AG04450 (cell line): ENCODE measurements at places on chromosomes 4 and X.

GRCh38 chrX:106894392-106894909, 8.7 kb downstream of the RIPPLY1 start:
- DNase-seq = peak; percentile 30

GRCh38 chr4:181528570-181529184, 714.5 kb upstream of the TENM3 start:
- DNase-seq = peak; percentile 45

GRCh38 chrX:101462892-101463291, 22.4 kb upstream of the ARMCX4 start:
- DNase-seq = no peak

GRCh38 chr4:170875868-170876267, 786.1 kb upstream of the AADAT start:
- DNase-seq = no peak

GRCh38 chr4:119537586-119537985, 91.0 kb downstream of the PDE5A start:
- DNase-seq = no peak

DNA sequence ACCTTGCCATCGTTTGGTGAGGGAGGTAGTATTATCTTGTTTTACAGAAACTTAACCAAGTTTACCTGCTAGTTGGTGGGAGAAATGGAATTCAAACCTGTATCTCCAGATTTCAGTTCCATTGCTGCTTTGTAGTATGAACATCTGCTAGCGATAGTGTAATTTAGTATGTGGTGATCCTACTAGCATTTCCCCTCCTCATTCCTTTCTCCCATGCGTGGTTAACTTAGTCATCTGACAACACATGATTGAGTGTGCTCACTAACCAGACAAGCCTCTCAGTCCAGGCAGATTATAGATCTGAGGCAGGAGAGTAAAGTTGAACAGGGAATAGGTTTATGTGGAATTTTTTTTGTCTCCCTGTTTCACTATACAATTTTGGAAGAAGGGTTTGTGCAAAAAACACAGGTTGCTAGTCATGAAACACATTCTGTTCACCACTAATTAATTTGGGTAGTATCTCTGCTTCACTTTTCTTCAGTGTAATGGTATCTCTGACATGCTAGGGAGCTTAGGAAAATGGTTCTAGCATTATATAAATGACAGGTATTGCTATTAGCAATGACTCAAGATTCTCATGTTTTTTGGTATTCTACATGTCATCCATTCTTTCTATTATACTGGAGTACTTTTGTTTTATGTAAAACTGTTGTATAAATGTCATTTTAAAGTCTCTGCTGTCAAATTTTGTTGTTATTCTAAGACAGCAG, 21.7 kb downstream of the RBPJ start:
- DNase-seq = peak; percentile 75

GRCh38 chr4:28248269-28248668, 1387.6 kb downstream of the STIM2 start:
- no peak for DNase-seq

- DNase-seq = no peak
These were observed 419.8 kb upstream of the AMOT start for GRCh38 chrX:113260474-113260873.

- no peak for DNase-seq
These were observed 111.4 kb downstream of the MAD2L1 start for GRCh38 chr4:119955256-119955655.

GRCh38 chrX:44873415-44874276, 658 bp downstream of the KDM6A start:
- DNase-seq = no peak

DNA sequence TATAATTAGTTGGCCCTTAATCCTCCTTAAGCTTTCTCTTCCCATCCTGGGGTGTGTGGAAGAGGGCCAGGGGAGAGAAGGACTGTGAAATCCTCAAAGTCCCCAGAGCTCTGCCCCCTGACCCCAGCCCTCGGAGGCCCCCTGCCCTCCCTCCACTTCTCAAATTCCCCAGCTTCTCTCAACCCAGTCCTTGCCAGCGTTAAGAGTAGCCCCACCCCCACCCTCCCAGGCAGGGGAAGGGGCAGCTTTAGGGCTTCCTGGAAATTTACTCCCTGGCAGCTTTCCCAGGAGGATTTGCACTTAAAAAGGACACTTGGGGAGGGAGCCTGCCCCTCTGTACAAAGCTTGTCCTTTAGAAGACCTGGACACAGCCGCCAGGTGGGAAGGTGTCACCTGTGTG, 11.8 kb upstream of the CD40LG start:
- DNase-seq = no peak

DNA sequence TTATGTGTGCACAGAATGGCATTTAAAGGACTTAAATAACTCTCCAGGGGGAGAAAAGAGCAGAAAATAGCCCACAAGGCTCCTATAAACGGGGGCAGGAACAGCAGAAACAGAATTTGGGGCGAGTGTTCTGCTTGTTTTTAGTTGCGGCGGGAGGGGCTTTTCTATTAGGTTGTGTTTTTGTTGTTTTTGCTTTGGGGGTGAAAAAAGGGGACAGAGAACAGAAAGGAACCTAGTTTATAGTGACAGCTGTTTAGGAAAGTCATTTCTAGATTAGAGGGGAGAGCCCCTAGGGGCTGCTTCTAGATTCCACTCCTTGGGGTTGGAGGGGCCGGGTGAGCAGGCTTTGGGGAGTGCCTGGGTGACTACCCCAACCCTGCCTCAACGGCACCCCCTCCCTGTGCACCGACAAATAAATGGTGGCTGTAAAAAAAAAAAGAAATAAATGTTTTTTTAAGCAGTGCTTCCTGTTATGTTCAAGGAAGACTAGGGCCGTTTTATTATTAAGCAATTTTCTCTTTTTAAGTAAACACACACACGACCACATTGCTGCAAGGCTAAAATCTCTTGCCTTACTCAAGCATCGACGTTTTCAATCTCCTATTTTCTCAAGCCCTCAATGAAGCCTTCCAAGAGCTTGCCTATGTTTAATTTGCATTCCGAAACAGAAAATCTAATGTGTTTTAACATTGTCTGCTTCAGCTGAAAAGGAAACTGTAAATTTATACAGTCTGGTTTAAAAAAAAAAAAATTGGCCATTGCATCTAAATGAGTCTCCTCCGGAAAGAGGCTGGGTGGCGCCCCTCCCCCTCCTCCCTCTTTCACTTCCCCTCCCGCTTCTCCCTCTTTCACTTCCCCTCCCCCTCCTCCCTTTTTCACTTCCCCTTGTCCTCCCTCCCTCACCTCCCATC, 123.3 kb upstream of the TBL1X start:
- no peak for DNase-seq

DNA sequence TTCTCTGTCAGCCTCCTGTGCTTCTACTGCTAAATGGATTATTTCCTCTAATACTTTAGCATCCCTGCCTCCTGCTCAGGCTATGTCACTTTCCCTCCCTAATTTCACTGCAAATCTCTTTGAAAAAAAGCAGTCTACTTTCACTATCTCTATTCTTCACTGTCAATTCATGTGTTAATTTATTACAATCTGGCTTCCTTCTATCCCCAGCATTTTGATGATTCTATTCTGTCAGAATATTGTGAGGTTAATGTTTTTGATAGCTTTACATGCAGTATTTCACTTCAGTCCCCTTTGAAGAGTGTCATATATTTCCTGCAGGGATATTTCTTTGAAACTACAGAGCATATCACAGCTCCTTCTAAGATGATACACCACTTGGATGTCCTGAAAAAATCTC, 203.2 kb downstream of the GRID2 start:
- DNase-seq = no peak

DNA sequence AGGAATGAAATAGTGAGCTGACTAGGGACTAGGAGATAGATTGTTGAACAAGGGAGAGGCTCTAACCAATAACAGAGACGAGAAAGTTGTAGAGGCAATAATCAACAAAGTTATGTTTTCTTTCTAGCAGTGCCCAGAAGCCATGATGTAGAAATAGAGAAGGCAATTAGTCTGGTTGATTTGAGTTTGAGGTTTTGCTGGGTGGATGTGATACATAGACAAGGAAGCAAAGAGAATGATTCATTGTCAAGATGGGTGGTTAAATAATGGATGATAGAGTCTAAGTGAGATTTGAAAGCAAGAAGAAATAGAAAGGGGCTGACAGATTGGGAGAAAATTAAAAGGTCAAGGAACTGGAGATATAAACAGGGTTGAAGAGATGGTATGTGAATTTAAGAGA, 11.2 kb downstream of the RBM41 start:
- DNase-seq = no peak

DNA sequence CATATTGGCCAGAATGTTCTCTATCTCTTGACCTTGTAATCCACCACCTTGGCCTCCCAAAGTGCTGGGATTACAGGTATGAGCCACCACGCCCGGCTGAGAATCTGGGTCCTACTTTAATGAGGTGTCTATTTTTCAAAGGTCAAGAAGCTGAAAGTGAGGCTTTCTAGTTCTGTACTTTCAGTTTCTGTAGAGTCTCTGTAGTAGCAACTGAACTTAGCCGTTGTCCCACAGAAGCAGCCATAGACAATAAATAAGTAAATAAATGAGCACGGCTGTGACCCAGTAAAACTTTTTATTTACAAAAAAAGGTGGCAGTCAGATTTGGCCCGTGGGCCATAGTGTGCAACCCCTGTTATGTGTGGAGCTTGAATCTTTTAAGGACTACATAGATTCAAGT, 92.0 kb downstream of the FNIP2 start:
- DNase-seq = no peak

- no peak for DNase-seq
These were observed 291.3 kb downstream of the GALNTL6 start for GRCh38 chr4:172104539-172104938.

- DNase-seq = no peak
These were observed at the start of gene LIN54 for GRCh38 chr4:83010522-83011318. Gene LIN54 (minus strand): TSS chr4:83010823. CDS start chr4:82984844, 25,979 bp downstream.

- DNase-seq = no peak
These were observed 56.6 kb upstream of the HELT start for GRCh38 chr4:184961660-184962059.

- no peak for DNase-seq
These were observed 273.5 kb upstream of the ADGRL3 start for GRCh38 chr4:60926624-60927023.
